ENCODE measurements at places on chromosomes 13 and 19. TPM values are rescaled to one million over a fixed set of nuclear protein-coding genes. Genes with fewer than 3 reads are reported as not detected.
A peak's percentile ranks its signal among the peaks of the same experiment; 100 is the strongest.

- DNase-seq, result no peak
Measured at GRCh38 chr13:105952973-105953290, 582.5 kb downstream of the EFNB2 start.

GRCh38 chr13:21661097-21661909 is 9.6 kb upstream of the FGF9 start:
- no peak for DNase-seq

- no peak for DNase-seq
Measured at GRCh38 chr19:56134654-56134921, 6.5 kb upstream of the ZNF444 start.

DNA sequence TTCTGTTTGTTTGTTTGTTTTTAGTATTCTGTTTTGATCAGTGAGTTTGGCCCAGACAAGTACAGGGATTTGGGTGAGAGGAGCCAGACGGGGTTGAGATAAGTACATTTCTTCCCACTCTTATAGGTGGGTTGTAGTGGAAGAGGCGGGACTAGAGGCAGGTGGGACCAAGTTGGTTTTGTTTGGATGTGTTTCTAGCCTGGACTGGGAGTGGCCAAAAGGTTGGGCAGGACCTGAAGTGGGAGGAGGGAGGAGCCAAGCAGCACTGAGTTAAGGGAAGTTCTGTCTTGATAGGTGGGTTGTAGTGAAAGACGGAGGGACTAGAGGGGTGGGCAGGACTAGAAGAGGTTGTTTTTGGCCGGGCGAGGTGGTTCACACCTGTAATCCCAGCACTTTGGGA is 9.0 kb downstream of the DNASE2 start:
- no peak for DNase-seq

GRCh38 chr13:100522618-100523309 is 65.8 kb downstream of the GGACT start:
- no peak for DNase-seq

DNA sequence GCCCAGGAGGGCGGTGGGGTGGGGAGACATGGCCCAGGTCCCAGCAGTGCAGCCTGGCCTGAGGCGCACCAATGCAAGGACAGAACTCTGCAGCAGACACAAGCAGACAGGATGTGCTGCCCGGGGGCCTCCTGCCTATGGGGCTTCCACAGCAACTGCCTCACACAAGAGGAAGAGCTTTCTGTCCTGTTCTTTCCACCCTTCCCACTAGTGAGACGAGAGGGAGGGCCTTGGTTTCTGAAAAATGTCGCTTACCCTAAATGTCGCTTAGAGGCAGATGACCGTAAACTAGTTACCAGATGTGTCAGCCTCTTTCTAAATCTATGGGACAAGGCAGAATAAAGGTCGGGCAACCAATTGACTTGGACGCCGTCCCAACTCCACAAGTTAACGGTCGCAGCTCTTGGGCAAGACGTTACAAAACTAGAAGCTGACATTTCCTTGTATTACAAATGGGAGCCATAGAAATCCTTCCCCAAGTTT is at the start of gene LAIR1:
LAIR1 (minus strand) TSS at position 157 of the 483 bp plus-strand sequence; CDS start at position 30, 127 bp downstream.
- no peak for DNase-seq

GRCh38 chr19:11198769-11199424 is 1.6 kb upstream of the KANK2 start:
- no peak for DNase-seq

DNA sequence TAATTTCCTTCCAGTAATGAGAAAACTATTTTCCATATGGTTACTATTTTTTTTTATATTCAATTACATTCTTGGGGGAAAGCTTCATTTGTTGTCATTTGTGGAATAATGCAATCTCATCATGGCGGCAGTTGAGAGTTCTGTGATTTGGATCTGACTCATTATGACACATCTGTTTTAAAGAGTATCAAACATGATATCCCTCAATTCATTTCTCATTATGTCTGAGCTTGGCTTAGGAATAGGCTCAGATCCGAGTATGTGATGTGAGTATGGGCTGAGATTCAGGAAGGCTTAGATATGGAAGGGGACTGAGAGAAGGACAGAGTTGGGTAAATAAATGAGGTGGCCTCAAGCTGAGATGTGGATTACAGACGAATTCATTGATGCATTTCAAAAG is 64.4 kb downstream of the POSTN start:
- no peak for DNase-seq

GRCh38 chr19:5103061-5103701 is 134.3 kb downstream of the KDM4B start:
- no peak for DNase-seq

- peak; percentile 52 for DNase-seq
Measured at GRCh38 chr19:2271234-2272103, 10.5 kb downstream of the PEAK3 start.

DNA sequence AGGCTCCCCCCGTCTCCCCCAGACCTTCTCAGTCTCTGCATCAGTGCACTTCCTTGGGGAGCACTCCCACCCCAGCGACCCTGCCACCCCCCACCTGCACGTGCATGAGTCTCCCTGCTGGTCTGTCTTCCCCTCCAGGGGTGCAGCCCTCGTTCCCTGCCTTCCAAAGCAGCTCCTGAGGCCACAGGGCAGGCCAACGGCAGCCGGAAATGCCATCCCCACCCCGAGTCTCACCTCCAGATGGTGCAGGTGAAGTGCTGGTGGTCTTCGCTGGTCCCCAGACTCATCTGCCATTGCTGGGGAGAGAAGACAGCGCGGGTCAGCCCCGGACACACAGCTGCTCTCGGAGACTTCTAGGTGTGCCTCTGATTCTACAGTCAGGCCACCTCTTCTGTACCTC is 5.5 kb downstream of the MYDGF start:
- no peak for DNase-seq

DNA sequence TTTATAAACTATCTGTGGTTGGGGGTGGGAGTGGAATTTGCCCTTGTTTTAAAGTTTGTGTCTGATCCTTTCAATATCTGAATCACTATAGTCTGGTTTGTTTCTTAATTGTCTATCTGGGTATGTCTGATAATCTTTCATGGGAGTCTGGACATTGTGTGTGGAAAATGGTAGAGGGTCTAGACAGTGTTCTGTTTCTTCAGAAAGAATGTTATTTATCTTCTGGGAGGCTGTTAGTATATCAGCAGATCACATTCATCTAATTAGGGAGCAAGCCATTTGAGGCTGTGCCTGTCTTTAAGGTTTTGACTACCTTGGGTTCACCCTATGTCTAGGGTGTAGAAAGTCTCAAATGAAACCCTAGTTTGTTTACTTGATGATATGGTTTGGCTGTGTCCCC is 110.5 kb downstream of the NDFIP2 start:
- no peak for DNase-seq

GRCh38 chr19:31450696-31451095 is 101.5 kb upstream of the TSHZ3 start:
- no peak for DNase-seq

DNA sequence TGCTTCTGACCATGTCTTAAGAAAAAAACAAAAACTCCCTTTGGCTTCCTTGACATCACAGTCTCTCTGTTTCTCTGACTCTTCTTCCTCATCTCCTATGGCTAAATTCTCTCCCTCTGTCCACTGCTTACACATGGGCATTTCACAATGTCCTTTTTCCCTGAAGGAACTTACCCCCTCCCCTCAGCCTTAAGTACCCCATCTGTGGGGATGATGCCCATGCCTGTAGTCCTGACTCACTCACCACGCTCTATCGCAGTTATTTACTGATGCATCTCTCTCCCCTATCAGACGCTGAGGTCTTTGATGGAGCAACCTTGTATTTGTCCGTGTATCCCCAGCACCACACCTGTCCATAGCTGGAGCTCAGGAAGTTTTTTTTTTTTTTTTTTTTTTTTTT is 32.4 kb downstream of the ACTN4 start:
- peak; percentile 64 for DNase-seq

DNA sequence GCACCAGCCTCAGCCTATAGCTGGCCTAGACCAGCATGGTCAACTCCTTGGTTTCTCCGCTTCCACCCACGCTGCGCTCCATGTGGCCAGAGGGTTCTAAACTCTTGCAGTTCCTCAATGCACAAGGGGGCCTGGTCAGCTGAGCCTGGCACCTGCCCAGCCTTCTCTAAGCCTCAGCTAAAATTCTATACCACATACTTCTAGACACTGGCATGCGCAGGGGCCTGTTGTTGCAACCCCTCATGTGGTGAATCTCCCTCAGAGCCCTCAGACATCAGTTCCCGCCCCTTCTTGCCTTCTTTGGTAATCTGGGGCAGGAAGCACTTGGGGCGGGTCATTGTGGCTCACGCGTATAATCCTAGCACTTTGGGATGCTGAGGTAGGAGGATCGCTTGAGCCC is 19.7 kb upstream of the LDLR start:
- no peak for DNase-seq

- no peak for DNase-seq
Measured at GRCh38 chr13:20981370-20982095, 79.0 kb upstream of the XPO4 start.

DNA sequence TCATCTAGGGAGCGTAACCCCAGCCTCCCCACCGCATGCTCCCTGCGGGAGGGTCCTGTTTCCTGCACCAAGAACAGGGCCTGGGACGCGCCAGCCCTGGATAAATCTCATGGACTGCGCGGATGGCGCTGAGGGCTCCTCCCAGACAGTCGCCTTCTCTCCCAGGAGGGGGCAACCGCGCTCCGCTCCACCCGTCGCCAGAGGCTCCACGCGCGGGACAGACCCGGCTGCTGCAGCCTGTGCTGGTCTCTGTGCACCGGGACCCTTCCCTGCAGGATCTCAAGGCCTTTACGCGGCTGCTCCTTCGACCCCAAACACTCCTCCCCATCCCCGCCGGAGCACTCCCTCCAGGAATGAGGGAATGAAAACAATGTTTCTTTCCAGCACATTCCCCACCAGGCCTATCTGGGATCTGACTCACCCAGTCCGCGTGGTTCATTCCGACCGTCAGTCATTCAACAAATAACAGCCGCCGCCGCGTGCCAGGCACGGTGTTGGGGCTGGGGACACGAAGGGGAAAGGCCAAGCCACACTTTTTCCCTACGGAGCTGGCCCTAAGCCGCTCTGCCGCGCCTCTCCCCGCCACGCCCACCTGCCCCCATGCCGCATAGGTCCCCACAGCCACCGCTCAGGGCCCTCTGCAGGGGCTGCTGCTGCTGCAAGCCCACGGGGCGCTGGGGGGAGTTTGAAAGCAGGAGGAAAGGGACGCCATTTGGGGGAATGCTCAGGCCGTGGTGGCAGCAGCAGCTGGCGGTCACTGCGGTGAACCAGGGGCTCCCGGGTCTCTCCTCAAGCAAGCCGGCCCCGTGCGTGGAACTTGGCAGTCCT is 6.0 kb downstream of the PNMA8B start:
- no peak for DNase-seq

- no peak for DNase-seq
Measured at GRCh38 chr19:2624537-2625091, 77.9 kb downstream of the GNG7 start.

DNA sequence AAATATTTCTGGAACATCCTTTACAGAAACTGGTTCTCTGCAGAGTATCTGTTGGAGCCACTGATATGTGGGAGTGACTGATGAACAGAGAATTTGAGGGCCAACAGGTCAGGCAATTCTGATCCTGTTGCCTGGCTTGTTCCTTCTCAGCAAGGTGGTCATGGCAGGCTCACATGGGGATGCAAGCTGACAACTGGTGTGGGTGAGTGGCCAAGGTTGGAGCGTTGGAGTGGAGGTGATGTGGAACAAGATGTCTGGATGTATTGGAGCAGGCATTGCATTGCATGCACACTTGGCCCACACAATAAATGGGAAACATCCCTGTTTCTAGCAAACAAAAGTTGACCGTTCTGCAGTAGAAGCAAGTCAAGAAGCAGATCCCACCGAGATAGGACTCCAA is 380.7 kb downstream of the ZNF536 start:
- DNase-seq, result no peak

- DNase-seq, result no peak
Measured at GRCh38 chr19:36265856-36266374, 51.0 kb downstream of the ZNF146 start.

DNA sequence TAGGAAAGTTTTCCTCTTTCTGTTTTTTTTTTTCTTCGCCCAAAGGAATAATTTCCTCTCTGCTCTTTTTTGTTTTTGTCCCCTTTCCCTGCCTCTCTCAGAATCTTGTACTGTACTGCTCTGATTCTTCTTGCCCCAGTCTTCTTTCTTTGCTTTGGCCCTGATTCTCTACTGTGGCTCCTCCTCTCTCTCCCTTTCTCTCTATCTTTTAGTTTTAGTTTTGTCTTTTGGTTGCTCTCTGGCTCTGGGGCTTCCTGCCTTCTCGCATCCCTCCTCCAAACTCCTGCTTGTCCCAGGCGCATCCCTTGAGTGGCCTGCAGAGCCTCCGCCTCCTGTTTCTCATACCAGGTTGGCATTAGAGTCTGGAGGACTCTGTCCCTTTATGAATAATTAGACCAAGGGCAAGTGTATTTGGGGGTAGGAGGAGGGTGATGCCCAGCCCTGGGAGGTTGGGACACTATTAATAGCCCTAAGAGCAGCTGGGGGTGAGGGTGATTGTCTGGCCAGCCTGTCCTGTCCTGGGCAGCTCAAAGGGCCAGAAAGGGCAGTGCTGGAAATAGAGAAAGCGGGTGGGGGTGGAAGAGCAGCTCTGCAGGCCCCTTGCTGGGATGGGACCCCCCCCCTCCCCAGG is 39.1 kb downstream of the LYL1 start:
- DNase-seq, result no peak

- DNase-seq, result no peak
Measured at GRCh38 chr13:102470283-102470917, 68.6 kb upstream of the FGF14 start.

- no peak for DNase-seq
Measured at GRCh38 chr19:6958791-6959190, 62.4 kb downstream of the MBD3L2B start.

- DNase-seq, result peak; percentile 87
Measured at GRCh38 chr19:11766597-11767591, at the start of gene ZNF441. TSS of gene ZNF441 (plus strand) at chr19:11767000. CDS start at chr19:11767194, 194 bp downstream.

GRCh38 chr13:30111810-30112209 is 195.5 kb downstream of the KATNAL1 start:
- DNase-seq, result no peak

- DNase-seq, result no peak
Measured at GRCh38 chr13:102273111-102273510, 128.7 kb downstream of the FGF14 start.

DNA sequence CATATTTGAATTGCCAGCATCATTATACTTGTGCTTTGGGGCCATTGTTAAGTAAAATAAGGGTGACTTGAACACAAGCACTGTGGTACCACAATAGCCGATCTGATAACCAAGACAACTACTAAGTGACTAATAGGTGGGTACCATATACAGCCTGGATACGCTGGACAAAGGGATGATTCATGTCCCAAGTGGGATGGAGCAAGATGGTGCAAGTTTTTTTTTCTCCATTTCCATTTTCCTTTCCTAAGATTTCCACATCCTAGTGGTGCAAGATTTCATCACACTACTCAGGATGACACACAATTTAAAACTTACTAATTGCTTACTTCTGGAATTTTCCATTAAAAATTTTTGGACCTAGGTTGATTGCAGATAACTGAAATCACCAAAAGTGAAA is 15.1 kb downstream of the BRCA2 start:
- no peak for DNase-seq

Gene VSIG10L
- 2.3 TPM for total RNA-seq

Gene ZNF578
- total RNA-seq, result not detected

Gene KMT2B
- 32.2 TPM for total RNA-seq

Gene CYP4F2
- 1.1 TPM for total RNA-seq

Gene KLK4
- total RNA-seq, result not detected

Gene MAP4K1
- 6.8 TPM for total RNA-seq

Gene SLC8A2
- not detected for total RNA-seq

Gene PRODH2
- not detected for total RNA-seq

Gene PSG5
- total RNA-seq, result 0.43 TPM

Gene GRIK5
- total RNA-seq, result 1.1 TPM

Gene CYP4F12
- total RNA-seq, result 8.1 TPM

Gene MEIOSIN
- total RNA-seq, result not detected
